Fibroblast of skin of back (primary cell): ENCODE measurements at places on chromosomes 3 and 15.

- DNase-seq: no peak
Observed at GRCh38 chr3:129919806-129920205, 26.3 kb upstream of the TMCC1 start.

- DNase-seq: peak; percentile 74
Observed at GRCh38 chr15:68500363-68501258, 68.6 kb upstream of the ITGA11 start.

- peak; percentile 63 for DNase-seq
Observed at GRCh38 chr3:143234526-143234925, 115.0 kb downstream of the CHST2 start.

DNA sequence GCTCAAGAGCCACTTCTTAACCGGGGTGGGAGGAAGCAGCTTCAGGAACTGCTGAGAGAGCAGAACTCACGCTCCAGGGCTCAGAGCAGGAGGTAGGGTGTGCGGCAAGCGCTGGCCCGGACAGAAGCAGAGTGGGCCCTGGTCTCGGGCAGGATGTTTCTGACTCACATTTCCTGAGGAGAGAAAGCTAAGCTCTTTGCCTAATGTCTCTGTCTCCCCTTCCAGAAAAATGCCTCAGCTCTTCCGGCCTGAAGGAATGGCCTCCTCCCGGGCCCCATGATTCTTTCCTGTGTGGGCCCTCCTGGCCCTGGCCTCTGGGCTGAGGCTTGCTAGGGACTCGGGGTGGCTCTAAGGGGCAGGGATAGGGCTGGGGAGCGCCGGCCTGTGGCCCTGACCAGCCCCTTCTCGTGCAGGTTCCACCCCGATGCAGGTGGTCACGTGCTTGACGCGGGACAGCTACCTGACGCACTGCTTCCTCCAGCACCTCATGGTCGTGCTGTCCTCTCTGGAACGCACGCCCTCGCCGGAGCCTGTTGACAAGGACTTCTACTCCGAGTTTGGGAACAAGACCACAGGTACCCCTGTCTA, 4.1 kb upstream of the STAB1 start:
- DNase-seq: no peak

DNA sequence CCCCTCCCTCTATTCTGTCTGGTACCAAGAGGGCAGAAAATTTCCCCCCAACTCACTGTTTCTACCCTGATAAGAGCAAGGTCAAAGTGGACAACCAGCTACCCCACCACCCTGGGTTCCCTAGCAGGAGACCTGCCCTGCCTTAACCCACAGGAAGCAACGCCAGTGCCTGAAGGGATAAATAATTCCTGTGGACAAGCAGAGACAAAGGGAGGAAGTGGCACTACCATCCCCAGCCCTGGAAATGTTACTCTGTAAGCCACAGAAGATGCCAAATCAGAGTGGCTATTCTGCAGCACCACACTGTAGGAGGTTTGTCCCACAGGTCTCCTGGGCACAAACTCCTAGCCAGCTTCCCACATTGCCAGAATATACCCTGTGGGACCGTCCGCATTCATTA, 80.1 kb downstream of the DNAH12 start:
- DNase-seq: no peak

DNA sequence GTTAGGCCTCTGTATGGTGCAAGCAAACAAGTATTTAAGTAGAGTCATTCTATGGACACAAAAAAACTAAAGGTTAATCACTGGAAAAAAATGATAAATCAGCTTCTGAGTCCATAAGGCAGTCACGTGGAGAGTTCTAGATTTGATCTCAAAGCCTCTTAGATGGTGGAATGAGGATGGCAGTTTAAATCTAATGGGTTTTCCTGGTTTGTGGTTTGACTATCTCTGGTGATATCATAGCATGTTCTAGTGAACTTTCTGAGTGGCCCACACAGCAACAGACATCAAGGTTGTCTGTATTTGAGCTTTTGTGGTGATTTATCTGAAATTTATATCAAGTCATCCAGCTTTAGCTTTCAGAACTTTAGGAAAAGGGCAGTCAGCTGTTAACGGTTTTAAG, 52.4 kb downstream of the ILDR1 start:
- no peak for DNase-seq

GRCh38 chr3:62822905-62823304, 52.3 kb downstream of the CADPS start:
- DNase-seq: no peak

DNA sequence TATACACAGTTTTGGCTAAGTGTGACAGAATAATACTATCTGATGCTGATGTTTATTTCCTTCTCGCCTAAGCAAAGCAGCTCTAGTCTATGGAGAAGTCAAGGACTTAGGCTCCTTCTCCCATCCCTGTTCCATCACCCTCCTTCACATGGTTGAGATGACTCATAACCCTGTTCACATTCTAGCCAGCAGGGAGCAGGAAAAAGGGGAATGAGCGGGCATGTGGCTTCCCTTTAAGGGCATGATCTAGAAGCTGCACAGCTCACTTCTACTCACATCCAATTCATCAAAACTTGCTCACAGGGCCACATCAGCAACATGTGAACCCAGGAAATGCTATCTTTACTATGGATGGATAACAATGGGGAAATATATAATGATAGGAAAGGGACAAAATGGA, 40.9 kb downstream of the CBLB start:
- peak; percentile 94 for DNase-seq

DNA sequence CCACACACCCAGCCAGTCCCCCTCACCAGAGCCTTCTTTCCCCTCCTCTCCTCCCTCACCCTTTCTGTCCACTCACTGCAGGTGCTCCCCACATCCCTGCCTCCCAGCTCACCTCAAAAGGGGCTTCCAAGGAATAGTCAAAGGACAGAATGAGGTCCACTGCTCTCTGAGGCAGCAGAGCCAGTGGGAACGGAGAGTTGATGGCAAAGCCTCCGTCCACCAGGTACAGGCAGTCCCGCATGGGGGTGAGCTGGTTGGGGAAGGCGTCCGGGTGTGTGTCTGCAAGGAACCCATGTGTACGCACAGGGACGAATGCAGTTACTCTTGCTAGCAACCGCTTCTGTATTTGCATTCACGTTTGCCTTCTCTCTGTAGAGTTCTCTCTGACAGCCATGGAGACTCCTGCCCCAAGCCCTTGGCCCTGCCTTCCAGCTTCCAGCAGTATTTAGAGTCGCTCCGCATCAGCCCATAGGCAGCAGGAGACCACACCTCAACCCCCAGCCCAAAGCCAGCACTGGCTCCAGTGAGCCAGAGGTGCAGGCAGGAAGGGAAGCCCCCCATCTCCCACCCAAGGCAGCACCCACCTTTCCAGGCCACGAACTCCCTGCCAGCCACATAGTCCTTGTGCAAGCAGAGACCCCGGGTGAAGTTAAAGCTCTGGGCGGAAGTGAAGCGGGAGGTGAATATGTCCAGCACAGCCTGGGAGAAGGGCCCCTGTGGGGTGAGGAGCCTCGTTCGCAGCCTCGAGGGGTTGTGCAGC, 12.4 kb downstream of the PLA2G4F start:
- no peak for DNase-seq

DNA sequence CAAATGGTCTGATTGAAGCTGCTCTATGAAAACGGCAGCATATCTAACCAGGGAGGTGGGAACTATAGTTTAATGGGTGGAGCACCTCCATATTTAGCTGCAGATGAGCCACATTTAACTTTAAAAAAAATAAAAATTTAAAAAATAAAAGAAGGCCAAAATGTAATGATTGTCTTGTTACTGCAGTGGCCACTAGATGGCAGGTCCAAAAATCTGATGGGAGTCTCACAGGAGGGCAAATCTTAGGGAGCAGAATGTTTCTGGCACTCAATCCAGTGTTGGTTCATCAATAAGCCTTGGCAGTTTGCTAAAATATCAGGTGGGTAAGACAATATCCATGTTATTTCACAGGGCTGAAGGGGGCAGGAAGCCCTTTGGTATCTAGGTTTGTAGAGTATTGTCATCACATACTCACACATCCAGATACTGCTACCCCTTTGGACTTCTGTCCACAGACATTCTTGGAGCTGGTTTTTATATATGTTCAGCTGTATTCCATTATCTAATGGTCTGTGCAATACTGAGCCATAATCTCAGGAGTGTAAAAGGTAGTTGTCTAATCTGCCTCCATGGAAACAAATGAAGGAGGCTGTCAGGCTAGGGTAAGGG, 233.3 kb downstream of the TIGIT start:
- DNase-seq: peak; percentile 25

- peak; percentile 51 for DNase-seq
Observed at GRCh38 chr3:14216257-14217048, 37.8 kb downstream of the LSM3 start.
